ENCODE measurements at places on chromosomes 1 and 21.

DNA sequence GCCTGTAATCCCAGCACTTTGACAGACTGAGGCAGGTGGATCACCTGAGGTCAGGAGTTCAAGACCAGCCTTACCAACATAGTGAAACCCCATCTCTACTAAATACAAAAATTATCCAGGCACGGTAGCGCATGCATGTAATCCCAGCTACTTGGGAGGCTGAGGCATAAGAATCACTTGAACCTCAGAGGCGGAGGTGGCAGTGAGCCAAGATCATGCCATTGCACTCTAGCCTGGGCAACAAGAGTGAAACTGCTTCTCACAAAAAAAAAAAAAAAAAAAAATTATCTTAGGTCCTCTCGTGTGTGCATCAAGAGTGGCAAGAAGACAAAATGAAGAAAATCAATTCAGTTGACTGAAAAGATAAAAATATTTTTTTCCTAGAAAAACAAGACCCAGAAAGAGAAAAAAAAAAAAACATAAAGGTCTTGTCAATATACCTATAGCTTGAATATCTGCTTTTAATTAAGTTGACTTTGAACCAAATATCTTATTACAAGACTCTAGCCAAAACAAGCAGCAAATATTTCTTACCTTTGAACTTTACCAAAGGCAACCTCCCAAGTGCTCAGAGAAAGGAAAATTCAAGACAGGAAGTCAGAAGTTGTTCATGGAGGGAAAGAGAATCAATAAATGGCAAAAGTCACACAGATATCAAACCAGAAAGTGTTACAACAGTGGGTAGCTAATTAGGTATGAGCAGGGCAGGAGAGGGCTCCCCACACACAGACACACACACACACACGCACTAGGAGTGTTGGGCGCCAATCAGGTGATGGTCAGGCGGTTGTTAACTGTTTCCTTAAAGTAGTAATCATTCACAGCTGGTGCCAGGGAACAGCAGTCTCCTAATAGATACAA is 29.6 kb downstream of the ITLN2 start:
- no peak for DNase-seq

DNA sequence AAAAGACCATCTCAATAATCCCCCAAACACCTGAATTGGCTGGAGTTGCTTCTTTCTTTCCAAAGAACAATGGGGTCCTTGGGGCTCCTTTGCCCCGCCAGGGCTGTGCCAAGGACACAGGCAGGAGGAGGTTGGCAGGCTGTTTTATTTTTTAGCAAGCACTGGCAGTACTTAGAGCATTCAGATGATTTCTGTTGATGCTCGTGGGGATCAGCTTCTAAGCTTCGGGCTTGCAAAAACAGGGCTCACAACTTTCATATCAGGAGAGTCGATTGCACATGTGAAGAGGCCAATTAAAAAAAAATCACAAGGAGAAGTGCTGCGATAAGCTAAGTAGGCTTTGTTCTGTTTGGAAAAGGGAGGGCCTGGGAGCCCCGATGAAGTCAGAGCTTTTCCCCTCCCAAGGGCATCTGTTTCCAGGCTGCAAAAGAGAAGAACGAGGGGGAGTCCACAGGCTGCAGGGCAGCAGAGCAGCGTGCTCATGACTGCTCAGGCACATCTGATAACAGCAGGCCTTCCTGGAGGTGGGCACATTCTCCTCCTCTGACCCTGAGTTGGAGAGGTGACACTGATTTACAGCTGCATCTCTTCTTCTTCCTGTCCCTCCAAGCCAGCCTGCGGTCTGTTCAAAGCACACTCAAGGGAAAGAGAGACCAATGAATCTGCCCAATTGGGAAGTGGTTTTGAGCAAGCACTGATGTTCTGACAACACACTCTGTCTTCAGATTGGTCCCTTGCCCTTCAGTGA is 27.3 kb upstream of the BCAR3 start:
- no peak for DNase-seq

- DNase-seq = no peak
These were observed 2.7 kb upstream of the KIF21B start for GRCh38 chr1:201026234-201026633.

DNA sequence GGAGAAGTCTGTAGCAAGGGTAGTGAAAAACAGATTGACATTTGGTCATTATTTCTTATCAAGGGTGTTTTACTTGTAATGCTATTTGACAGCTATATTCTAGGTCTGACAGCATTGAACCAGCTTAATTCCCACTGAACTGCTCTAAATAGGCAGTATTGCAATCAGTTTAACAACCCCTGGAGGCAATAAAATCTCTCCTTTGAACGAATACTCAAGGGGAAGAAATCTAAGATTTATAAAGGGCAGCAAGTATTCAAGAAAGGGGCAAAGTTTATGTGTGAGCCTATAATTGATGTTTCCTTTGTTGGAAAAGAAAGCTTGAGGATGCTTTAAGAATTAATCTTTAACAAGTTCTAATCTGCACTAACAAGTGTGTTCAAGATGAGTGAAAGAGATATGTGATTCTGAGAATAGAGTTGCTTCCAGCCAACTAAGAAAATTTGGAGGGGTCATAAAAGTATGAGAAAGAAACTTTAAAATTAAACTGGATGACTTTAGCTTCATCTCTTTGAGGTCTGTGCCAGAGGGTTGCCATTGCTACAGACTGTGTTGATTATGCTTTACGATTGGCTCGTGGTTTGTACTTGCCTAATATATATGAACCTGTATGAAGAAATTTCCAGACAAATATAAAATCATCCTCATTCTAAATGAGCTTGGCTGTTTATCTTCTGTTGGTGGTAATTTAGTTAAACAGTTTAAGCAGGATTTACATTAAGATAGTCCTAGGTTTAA is 72.5 kb downstream of the ZNF326 start:
- DNase-seq = no peak

GRCh38 chr1:53731043-53731600 is 7.8 kb downstream of the GLIS1 start:
- DNase-seq = no peak

DNA sequence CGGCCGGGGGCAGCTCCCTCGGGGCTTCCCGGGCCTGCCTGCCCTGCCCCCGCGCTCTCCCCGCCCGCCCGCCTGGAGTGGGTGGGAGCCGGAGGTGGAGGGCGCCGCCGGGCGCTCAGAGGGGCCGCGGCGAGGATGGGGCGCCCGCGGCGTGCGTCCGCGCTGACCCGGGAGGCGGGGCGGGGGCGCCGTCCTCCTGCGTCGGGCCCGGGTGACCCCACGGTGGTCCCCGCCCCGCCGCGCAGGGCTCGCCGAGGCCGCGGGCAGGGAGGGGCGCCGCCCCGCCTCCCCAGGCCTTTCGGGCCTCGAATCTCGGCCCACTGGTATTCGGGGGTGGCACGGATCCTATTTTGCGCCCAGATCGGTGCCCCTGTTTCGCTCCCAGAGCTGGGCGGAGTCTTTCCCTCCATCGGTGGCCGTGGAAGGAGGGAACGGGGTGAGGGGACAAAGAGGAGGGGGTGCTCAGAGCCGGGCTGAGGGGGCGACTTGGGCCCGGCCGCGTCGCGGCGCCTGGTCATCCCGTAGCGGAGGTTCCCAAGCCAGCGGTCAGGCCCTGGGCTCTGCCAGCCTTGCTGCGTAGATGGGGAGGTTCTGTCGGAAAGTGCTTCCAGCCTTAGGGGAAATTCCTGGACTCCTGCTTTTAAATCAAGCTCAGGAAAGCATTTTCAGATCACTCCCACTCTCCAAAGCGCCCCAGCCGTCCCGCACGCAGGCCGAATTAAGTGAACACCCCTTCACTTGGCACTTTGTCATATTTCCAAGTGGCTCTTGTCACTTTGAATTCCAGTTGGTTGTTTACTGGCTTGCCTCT is 545 bp downstream of the PATJ start:
- DNase-seq = peak; percentile 60

GRCh38 chr1:181620183-181620582 is 136.9 kb downstream of the CACNA1E start:
- no peak for DNase-seq

DNA sequence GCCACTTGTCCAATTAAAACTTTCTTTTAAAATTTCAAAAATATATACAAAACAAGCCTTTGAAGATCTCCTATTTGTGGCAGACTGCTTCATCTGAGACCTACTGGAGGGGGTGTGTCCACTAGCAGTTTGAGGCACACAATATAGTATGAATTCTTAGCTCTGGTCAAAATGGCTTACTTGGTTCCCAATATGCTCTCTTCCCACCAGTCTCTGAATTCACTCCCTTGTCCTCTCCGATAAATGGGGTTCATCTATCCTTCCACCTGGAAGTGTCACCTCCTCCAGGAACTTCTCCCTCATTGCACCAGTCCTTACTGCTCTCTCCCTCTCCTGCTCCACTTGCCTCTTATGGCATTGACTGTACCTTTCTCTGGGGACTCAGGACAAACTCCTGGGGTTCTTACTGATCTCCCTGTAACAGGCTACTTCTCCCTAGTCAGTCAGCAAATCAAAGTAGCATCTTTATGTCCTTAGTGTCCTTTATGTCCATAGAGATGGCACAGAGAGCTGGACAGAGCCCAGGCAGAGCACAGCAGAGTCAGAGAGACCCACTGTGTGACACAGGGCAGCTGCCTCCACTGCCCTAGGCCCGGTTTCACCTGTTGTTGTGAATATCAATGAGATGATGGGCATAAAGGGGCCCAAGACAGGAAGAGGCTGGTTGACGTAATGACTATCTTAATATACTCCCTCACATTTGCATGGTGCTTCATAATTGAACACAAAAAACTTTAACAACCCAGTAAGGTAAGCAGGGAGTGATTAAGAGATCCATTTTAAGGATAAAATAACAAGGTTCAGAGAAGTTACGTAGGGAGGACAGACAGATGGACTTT is 3.6 kb downstream of the ASAP3 start:
- no peak for DNase-seq

DNA sequence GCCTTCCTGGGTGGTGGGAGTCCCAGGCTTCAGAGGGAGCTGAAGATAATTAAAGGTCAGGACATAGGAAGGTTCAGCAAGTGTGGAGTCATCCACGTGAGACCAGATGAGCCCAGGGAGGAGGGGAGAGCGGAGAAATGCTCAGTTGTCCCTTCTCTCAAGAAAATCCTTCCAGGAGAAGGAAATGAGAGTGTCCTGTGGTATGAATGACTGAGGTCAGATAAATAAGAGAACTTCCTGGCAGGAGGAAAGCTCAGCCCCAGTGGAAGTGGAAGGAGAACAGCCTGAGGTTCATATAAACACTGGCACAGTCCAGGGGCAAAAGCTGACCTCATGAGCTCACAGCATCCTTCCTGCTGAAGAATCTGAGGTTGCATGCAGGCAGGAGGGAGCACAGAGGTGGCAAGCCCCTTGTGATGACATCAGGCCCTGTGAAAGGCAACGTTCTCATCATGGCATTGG is 97.6 kb downstream of the NAV1 start:
- no peak for DNase-seq

- no peak for DNase-seq
These were observed 233.6 kb downstream of the RPS6KC1 start for GRCh38 chr1:213284626-213285025.

DNA sequence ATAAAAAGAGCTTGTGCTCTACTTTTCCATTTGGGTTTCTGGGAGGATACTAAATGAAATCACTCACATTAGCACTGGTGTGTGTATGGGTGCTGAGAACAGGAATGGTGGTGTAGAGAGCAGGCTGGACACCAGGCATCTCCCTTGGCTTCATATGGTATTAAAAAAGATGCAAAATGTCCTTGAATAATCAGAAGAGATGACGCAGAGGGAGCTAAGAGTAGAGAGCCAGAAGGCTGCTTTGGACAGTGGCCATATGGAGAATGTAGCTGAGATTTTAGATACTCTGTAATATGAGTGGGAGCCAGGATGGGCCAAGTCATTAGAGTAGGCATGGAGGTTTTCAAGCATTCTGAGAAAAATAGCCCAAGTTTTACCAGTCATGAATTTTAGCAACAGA is 112.3 kb upstream of the ZRANB2 start:
- DNase-seq = no peak

DNA sequence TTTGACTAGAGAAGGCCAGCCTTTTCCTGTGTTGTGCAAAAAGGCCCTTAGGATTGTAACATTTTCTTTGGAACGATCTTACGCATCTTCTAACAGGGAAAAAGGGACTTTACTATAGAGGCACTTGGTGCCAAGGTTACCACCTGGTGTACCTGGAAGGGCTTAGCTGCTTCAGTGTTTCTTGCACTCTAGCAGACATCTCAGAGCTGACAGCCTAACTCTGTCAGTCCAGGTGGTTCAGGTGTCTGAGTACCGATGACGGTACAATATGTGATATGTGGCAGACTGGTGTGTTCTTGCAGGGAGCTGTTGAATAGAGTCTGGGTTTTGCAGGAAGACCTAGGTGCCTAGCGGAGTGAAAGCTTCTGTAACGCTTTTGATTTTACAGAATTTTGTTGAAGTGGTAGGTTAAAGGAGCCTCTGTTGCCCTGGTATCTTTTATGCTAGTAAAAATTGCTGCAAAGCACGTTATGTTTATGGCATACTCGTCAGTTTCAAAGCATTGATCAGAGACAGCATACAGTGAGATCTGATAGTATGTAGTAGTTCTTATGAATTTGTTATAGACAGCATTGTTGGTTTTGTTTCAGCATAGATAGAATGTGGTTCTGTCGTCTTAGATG is 1.4 kb downstream of the MAGI3 start:
- DNase-seq = no peak
